ENCODE measurements at places on chromosomes 12 and 14. TPM values are rescaled to one million over a fixed set of nuclear protein-coding genes. Genes with fewer than 3 reads are reported as not detected.
A peak's percentile ranks its signal among the peaks of the same experiment; 100 is the strongest.

MMP19 gene
- 8.8 TPM for total RNA-seq

RNASE7 gene
- not detected for total RNA-seq

- H3K27me3 ChIP-seq, result no peaks in the 10 kb centered on the region
- H3K4me3 ChIP-seq, result no peak overlapping the region
- H3K27ac ChIP-seq, result no peak overlapping the region
- DNase-seq, result no peak
- H3K36me3 ChIP-seq, result no peaks in the 10 kb centered on the region
These were observed 143.7 kb upstream of the ABCD2 start for GRCh38 chr12:39763071-39763889.

GRCh38 chr14:22918804-22919600 is at the start of gene RBM23:
RBM23 (minus strand) TSS chr14:22919149.
- H3K27ac ChIP-seq, result peak within 1 kb of the TSS; percentile 99
- peaks cover 23% of the 10 kb centered on the region for H3K36me3 ChIP-seq
- peak within 1 kb of the TSS; percentile 80 for H3K4me3 ChIP-seq
- peaks cover 3% of the 10 kb centered on the region for H3K4me1 ChIP-seq
- no peaks in the 10 kb centered on the region for H3K27me3 ChIP-seq
